Jurkat, Clone E6-1 (cell line): ENCODE measurements at places on chromosomes 7 and 10.

DNA sequence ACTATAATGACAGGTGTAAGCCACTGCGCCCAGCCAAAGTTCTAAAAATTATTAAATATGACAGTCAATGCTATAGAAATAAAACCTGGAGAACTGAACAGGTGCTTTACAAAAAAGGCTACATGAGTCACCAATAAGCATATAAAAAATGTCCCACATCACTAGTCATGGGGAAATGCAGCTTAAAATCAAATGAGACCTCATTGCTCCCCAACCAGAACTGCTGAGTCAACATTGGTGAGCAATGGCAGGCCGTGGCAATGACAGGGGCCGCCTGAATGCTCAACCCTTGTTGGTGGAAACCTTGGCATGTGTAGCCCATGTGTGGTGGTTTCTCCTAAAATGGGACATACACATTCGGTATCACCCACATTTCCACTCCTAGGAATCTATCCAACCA is 352.3 kb upstream of the KLF6 start:
- no peak for DNase-seq

DNA sequence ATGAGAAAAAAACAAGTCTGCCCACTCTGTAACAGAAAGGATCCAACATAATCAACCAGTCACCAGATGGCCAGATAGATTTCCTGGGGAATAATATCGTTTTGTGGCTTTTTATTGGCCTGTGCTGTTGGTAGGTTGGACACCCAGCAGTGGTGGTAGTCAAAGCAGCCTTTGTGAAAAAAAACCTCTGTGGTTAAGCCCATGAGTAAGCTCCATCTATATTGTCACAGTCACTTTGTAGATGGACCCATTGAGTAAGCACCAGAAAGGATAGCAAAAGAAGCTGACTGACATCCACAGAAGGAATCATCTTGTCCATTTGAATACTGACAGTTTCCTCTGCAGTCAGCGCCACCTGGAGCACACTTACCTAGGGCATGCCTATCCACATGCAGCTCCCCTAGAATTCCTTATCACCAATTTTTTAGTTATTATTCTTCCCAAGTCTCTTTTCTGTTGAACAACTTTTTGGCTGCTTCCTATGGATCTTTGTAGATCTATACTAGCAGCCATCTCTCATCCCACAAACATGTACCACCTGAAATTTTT is 96.9 kb downstream of the IQUB start:
- DNase-seq = no peak

- DNase-seq = no peak
Measured at GRCh38 chr7:43931346-43931745, 5.1 kb downstream of the UBE2D4 start.

DNA sequence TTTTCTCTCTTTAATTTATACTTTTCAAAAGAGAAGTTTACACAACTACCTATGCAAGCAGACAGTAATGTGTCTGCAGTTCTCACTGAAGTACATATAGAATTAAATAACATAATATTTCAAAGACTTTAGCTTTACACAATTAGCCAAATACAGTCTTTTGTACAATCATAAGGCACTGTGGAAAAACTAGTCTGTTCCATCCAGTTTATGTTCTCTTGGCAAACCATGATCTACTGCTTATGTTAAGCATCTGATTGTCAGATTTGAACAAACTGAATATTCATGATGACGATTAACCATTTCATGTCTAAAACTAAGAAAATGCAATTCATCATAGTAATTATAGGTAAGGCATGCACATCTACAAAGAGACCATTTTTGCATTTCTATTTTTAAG is 842 bp downstream of the SEMA3A start:
- no peak for DNase-seq

DNA sequence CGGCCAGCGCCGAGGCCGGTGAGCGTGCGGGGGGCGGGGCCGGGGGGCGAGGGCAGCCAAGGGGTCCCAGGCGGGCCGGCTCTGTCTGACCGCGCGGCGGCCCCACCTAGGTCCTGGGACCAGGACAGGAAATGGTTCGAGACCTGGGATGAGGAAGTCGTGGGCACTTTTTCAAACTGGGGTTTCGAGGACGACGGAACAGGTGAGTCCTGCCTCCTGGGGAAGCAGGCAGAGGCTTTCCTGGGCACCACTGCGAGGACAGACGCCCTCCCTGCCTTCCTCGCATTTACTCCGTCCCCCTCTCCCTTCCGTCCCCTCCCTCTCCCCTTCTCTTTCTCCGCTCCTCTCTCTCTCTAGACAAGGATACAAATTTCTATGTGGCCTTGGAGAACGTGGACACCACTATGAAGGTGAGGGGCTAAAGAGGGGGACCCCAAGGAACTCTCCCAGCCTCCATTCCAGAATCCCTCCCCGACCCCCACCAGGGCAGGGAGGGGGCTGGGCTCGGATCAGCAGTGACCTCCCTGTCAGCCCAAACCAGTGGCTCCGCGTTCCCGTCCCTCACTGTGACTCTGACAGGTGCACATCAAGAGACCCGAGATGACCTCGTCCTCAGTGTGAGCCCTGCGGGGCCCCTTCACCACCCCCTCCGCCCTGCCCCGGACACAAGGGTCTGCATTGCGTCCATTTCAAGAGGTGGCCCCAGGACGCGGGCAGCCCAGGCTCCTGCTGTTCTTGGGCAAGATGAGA is 2.6 kb upstream of the MUC12 start:
- DNase-seq = no peak

DNA sequence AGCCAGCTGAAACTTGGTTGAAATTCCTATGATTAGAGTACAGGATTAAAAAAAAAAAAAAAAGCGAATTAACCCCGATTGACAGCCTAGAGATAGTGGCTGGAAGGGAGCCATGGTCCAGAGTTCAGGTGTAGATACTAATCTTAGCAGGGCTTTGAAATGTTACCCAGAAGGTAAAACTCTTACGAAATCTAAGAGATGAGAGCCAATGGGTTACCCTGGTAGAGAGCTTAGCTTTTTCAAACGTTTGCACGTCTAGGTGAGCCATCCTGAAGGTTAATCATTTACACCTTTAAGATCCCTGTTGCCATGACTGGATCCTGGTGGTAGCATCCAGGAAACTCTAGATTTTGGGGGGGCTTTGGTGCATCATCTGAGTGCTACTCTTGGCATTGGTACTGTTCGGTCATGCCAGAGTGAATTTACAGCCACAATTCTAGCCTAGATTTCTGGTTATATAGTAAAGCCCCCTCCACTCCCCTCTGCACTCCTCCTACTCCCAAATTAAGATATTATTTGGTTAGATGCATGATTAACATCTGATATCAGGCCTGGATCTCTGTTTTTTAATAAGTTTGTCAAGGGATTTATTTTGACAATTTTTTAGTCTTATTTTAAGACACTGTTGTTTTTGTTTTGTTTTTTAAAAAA is 1.2 kb downstream of the AGFG2 start:
- DNase-seq = no peak

- DNase-seq = no peak
Measured at GRCh38 chr7:115435178-115435577, 513.3 kb downstream of the MDFIC start.

GRCh38 chr10:21502348-21502740 is 23.1 kb downstream of the SKIDA1 start:
- DNase-seq = no peak

DNA sequence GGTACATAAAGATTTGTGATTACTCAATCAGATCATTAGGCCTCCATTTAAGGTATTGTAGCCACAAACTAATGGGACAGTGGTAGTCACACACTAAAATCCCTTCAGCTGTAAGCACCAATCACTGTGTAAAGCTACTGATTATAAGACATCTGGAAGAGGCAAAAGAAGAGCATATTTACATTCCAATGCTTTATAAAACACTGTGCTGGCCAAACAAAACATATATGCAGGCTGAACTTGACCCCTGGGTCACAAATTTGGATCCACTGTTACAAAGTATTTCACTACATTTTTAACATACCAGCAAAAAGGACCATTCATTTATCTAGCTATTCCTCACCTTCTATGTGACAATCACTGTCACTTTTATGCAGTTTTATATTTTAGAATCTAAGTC is 41.4 kb upstream of the ANLN start:
- no peak for DNase-seq

DNA sequence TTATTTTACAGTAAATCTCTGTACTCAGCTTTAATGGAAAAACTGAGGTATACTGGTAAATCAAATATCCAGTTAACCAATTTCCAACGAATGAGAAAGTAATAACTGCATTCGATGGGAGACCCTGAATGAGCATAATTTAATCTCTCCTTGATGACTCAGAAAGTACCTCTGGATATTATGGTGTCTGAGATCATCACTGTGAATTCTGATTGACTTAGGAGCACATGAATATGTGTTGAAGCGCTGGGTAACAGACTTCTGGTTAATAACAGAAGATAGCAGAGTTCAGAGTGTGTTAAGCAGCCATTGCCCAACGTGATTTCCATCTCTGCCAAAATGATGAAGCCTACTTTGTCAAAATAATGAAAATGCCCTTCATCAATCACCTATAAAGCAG is 116.6 kb downstream of the NRP1 start:
- no peak for DNase-seq

DNA sequence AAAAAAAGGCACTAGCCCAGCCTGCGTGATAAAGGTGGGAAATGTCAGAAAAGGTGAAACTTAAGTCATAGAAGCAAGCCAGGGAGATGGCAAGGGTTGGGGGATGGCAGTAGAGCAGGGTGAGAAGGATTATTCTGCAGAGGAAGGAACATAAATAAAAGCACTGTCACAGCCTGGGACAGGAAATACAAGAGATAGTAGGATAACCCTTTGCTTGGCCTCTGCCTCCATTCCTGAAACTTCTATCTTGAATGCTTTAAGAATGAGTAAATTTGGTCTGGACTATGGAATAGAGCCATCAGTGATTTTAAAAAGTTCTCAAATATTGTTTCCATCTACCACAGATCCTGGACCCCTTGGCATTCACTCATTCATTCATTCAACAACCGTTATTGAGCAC is 50.0 kb downstream of the ABCC2 start:
- no peak for DNase-seq

DNA sequence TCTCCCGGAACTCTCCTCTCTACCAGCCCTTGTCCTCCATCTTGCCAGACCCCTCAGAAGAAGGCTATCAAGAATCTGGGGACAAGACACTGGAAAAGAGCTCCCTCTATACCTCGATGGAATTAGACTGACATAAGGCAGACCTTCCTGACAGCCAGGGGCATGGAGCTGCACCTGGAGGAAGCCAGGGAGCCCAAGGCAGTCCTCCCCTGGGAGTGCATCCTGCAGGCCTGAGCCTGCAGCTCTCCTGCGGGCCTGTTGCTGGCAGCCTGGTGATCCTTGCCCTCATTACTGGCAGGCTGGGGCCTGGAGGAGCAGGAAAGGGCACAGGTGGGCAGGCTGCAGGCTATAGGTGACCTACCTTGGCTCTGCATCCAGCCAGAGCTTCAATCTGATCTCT is 323.4 kb downstream of the GRID1 start:
- DNase-seq = no peak

- no peak for DNase-seq
Measured at GRCh38 chr10:132912713-132913558, 29.4 kb downstream of the CFAP46 start.

GRCh38 chr7:81956520-81956919 is 186.7 kb upstream of the HGF start:
- DNase-seq = peak; percentile 26

DNA sequence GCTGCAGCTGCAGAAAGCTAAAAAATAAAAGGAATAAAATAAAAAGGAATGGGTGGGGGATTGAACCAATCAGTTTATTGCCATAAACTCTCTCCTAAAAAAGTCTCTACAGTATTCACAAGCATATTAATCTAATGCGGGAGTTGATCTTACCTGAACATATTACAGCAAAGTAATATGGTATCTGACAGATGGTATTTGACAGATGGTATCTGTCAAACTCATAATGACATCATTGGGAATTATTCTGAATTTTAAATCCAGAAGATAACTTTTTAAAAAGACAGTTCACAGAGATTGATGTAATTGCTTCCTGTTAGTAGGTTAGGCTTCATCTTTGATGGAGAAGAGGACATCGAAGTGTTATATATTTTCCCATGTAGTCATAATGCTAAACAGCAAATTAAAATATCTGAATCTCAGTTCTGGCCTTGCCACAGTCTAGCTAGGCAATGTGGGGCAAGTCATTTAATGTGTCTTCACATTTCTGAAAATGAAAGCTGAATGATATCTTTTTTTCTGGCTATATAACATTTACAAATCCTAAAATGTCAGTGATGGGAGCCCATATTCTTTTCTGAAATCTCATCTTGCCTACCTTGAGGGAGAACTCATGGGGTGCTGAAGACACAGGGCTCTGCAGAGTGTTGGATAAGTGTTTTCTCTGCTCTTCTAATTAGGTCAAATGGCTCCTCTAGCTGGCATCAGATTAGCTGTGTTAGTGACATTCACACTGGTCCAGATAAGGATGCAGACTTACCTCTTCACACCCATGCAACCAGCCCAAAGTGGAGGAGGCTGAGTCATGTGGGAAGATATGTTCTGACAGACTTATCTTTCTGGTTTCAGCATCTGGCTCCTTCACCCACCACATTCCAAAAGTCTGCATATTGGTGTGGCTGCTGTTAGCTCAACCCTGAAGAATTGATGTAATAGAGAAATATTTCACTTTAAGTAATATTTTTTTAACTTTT is 2.1 kb upstream of the LIPM start:
- no peak for DNase-seq

DNA sequence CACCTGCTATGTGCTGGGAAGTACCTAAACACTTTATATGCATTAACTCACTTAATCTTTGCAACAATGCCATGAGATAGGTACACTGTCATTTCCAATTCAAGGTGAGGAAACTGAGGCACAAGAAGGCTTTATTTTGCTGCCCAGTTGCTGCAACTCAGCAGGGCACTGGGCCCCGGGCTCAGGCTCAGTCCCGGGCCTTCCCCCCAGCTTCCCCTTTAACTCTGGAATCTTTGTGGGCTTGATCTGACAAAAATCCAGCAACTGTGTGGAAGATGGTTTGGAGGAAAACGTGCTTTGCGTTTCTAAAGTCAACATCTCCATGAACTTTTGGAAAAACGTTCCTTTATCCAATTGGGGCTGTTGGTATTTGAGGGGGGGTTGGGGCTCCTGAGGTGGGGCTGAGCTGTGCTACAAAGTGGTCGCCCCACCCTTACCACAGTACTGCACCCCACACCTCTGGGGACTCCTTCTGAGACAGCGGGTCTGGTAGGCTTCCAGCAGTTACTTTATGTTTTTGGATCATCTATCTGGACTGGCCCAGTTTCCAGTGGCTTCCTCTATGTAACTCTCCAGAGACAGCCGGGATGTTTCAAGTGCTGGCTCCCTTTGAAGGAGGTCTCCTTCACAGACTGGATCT is 40.5 kb upstream of the CAMK1D start:
- no peak for DNase-seq

- DNase-seq = no peak
Measured at GRCh38 chr7:90180011-90180585, 25.8 kb downstream of the STEAP1 start.

- no peak for DNase-seq
Measured at GRCh38 chr7:45894665-45895062, 6.4 kb downstream of the IGFBP1 start.
